COR-L47 (cell line): ENCODE measurements at places on chromosomes 1 and 21.

GRCh38 chr1:40665335-40666171, at the start of gene RIMS3:
RIMS3 (minus strand) TSS chr1:40665682; CDS start chr1:40641925, 23,757 bp downstream.
- peak; percentile 47 for DNase-seq

DNA sequence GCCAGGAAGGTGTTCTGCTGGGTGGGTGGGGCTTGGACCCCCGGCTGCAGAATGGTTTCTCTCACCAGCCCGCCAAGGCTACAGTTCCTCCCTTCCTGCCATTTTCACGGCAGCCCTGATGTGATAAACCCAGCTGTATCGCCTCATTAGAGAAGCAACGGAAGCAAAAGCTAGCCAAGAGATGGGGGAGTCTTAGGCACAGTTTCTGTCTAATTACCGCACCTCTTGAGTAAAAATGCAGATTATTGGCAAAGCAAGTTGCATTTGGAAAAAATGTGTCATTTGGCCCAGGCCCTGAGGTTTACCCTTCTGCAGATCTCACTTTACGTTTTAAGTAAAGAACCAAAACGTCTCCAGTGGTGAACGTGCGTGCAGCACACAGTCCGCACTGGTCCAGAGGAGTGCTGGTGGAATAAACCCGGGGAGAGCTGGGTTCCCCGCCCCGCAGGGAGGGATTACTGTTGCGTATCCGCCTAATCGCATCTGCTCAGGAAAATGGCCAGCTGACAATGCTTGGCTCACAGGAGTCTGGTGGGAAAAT, 109.9 kb downstream of the GALNT2 start:
- no peak for DNase-seq

- DNase-seq, result no peak
These were observed 4.5 kb downstream of the MROH7 start for GRCh38 chr1:54645806-54646676.

DNA sequence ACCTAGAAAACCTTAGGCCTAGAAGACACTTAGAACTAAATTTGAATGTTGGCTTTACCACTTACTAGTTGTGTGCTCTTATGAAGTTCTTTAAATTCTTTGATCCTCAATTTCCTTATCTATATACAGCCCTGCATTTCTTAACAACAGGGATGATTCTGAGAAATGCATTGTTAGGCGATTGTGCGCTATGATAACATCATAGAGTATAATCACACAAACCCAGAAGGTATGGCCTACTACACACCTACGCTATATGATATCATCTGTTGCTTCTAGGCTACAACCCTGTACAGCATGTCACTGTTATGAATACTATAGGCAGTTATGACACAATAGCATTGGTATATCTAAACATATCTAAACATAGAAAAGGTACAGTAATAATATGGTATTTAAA, 137.4 kb downstream of the CHD1L start:
- no peak for DNase-seq

- DNase-seq, result no peak
These were observed 37.4 kb downstream of the XCL1 start for GRCh38 chr1:168613691-168614231.

DNA sequence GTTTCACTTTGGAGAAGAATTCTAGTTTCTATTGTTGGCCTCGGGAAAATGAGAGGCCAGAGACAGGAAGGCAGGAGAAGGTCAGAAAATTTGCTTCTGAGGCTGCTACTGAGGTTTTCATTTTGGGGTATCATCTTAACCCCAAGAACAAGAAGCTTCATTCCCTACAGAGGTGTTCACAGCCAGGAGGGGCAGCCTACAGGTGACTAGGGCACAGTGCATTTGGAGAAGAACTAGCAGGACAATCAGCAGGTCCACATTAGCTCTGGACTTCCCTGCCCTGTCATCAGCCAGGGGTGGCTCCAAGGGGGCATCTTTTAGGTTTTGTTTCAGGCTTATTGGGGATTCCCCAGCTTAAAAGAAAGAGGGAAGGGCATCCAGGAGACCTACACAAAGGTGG, 12.1 kb upstream of the ZNF496 start:
- DNase-seq, result no peak

DNA sequence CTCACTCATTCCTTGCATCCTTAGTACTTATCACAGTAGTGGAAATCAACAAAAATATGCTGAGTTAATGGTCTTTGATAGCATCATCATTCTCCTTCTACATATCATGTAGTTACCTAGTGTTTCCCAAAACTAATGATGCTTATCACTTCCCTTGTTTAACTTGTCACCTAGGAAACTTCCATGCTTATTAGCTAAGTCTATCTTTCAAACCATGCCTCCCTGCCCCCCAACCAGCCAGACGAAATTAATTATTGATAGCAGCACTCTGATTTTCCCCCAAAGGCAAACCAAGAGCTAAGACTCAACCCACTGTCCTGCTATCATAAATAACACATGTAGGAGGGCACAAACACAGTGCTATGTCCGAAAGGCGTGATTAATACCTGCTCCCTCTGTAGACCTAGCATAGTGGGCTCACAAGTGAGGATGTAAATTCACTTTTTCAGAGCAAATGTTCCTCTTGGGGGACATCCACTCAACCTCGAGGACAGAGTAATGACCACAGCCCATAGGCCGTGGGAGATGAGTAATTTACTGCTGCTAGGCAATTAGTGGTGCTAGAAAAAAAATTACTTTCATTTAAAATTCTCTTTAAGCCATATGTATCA, 25.8 kb upstream of the LPAR3 start:
- DNase-seq, result no peak

- no peak for DNase-seq
These were observed 37.0 kb downstream of the MIA3 start for GRCh38 chr1:222654849-222655248.

GRCh38 chr1:223479261-223479660, 86.0 kb downstream of the CCDC185 start:
- DNase-seq, result no peak

GRCh38 chr1:43272161-43272560, 2.4 kb downstream of the TMEM125 start:
- no peak for DNase-seq

GRCh38 chr21:45459171-45460010, 54.4 kb downstream of the COL18A1 start:
- no peak for DNase-seq

GRCh38 chr1:48285525-48285924, 63.0 kb downstream of the SLC5A9 start:
- DNase-seq, result no peak

DNA sequence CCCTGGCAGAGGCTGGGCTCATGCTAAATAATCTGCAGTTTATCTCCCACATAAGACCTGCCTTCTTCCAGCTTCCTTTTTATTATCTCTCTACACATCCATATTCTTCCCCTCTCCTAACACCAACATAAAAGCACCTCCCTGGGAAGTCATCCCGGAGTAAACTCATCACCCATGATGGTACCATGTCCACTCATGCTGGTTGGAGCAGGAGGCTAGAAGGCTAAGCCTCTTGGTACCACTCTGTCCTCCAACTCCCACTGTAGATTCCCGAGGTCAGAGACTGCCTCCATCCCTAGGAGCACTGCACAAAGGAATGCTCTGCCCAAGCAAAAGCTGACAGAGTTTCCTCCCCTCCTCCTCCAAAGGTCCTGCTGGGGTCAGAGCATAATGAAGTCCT, 4.2 kb downstream of the DENND2D start:
- DNase-seq, result no peak
